ENCODE measurements at places on chromosomes 13 and 19. TPM values are rescaled to one million over a fixed set of nuclear protein-coding genes. Genes with fewer than 3 reads are reported as not detected.
A peak's percentile ranks its signal among the peaks of the same experiment; 100 is the strongest.

DNA sequence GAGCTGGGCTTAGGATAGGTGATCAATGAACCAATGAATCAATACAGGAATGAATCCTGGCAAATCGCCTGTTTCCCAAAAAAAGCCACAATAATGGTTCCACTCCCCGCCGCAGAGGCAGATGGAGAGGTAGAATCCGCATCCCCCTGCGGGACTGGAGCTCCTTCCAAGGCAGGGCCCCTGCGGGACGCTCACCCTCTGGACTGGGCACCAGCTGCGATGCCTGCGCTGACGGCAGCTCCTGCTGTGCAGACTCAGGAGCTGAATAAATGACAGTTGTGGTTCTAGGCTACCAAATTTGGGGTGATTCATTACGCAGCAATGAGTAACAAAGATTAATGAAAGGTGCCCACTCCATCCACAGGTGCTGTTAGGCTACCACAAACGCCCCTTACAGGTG lies 8.8 kb upstream of the CDC34 start:
- no peak overlapping the region for H3K4me3 ChIP-seq
- H3K27ac ChIP-seq: no peak overlapping the region
- no peaks in the 10 kb centered on the region for H3K4me1 ChIP-seq
- no peaks in the 10 kb centered on the region for H3K36me3 ChIP-seq
- DNase-seq: no peak

DNA sequence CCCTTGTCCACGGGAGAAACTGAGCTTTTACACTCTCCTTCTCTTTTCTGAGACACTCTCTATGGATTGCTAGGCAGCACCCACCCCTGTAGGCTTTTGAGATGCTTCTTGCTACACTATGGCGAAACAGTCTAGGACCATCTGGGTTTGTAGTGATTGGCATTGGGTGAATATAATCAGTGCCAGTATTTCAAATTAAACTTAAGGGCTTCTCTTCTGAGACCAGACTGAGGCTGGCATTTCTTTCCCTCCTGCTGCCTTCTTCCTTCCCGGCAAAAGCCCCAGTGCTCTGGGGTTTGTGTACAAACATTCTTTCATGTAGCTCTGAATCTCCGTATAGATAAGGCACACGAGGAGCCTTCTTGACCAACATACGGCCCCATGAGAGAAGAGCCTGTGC lies 276.7 kb downstream of the SLC7A1 start:
- DNase-seq: no peak
- H3K4me3 ChIP-seq: no peak overlapping the region
- H3K36me3 ChIP-seq: no peaks in the 10 kb centered on the region
- no peaks in the 10 kb centered on the region for H3K27me3 ChIP-seq

ELSPBP1 gene
- not detected for total RNA-seq

DNA sequence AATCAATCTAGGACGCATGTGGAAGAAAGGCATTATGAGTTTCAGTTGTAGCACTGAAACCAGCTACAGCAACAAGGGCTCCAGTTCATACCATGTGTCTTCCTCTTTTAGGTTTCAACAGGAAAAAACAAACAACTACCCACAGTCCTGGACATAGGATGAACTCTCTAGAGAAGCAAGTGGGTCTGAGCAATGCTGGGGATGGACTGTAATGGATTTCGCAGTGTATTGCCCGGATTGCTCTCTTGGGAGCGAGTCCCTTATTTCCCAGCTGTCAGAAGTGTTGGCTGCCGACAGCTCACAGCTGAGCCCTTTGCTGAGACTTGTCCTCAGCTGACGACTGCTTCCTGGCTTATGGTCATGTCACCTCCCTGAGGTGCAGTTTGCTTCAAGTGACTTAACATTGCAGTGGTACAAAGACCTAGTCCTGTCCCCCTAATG lies 12.1 kb upstream of the MYCBP2 start:
- H3K4me3 ChIP-seq: no peak overlapping the region
- H3K27ac ChIP-seq: no peak overlapping the region
- DNase-seq: no peak
- H3K36me3 ChIP-seq: no peaks in the 10 kb centered on the region
- no peaks in the 10 kb centered on the region for H3K27me3 ChIP-seq
- no peaks in the 10 kb centered on the region for H3K4me1 ChIP-seq

DNA sequence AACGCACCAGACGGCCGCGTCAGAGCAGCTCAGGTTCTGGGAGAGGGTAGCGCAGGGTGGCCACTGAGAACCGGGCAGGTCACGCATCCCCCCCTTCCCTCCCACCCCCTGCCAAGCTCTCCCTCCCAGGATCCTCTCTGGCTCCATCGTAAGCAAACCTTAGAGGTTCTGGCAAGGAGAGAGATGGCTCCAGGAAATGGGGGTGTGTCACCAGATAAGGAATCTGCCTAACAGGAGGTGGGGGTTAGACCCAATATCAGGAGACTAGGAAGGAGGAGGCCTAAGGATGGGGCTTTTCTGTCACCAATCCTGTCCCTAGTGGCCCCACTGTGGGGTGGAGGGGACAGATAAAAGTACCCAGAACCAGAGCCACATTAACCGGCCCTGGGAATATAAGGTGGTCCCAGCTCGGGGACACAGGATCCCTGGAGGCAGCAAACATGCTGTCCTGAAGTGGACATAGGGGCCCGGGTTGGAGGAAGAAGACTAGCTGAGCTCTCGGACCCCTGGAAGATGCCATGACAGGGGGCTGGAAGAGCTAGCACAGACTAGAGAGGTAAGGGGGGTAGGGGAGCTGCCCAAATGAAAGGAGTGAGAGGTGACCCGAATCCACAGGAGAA lies 1.9 kb downstream of the PPP1R12C start:
- no peaks in the 10 kb centered on the region for H3K27me3 ChIP-seq
- no peaks in the 10 kb centered on the region for H3K36me3 ChIP-seq
- peak overlapping the region; percentile 76 for H3K27ac ChIP-seq
- DNase-seq: peak; percentile 33
- peaks cover 21% of the 10 kb centered on the region for H3K4me1 ChIP-seq
- peak overlapping the region; percentile 61 for H3K4me3 ChIP-seq

All from ovary (tissue), 10 donors.